ENCODE measurements at places on chromosomes 4 and X. TPM values are rescaled to one million over a fixed set of nuclear protein-coding genes. Genes with fewer than 3 reads are reported as not detected.

- no peak for DNase-seq
Observed at GRCh38 chr4:145283909-145284308, 103.5 kb upstream of the OTUD4 start.

GAGE12E gene
- total RNA-seq: 34.1 TPM

GRCh38 chr4:25343671-25344070 is 31.1 kb downstream of the ZCCHC4 start:
- no peak for DNase-seq

DNA sequence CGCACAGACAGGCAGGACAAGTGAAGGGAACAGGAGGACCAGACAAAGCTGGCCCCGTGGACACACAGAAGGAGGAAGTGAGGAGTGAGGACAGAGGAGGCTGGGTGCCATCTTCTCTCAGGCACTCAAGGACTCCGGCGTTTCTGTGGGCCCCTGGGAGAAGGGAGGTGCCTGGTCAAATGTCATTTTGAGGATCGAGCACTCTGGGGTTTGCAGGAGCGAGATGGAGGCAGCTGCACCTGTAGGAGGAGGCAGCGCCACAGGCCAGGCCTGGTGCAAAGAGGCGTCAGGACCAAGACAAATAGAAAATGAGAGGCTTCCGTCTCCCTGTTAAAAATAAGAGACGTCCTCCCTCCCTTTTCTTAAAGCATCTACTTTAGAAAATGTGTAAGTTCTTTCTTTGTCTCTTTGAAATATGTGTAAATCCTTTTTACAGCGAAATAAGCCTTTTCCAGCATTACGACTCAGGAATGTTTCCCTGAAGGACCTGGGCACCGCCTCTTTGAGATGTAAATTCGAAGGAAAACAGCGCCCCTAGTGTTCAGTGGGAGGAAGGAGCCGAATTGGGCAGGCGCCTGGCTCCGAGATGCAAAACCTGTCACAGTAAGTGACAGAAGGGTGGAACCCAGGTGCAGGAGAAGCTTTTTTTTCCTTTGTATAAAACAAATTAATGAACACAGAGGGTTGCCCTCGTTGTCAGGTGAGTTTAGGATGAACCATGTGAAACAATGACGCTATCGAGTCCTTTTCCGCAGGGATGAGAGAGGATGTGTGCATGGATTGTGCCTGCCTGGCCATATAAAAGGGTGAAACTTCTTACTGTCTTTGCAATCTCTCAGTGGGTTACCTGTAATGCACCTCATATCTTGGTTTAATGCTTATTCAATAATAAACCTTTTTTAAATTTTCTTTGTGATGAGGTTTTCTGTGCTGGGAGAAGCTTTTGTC is 1.4 kb upstream of the C4orf50 start:
- DNase-seq: peak; percentile 66

- no peak for DNase-seq
Observed at GRCh38 chr4:154004016-154004415, 215.1 kb upstream of the SFRP2 start.

- DNase-seq: peak; percentile 53
Observed at GRCh38 chrX:70433848-70434351, 10.7 kb upstream of the DLG3 start.

TNIP3 gene
- total RNA-seq: not detected

AFP gene
- total RNA-seq: not detected

DNA sequence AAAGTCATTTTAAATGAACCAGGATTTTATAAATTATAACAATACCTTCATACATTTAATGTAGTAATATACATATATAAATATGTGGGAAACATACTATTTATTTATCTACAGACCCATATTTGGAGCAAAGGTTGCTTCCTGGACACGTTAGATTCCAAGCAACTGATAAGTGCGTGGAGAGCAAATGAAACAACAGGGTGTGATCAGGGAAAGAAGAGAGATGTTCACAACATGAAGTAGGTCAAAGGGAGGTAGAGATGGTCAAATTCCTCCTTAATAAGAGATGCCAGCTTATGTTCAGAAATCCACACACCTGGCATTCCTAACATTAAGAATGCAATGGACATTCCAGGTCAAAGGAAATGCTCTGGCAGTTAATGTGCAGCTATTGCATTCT is 53.1 kb upstream of the HPGD start:
- no peak for DNase-seq

ZDHHC15 gene
- total RNA-seq: not detected

DNA sequence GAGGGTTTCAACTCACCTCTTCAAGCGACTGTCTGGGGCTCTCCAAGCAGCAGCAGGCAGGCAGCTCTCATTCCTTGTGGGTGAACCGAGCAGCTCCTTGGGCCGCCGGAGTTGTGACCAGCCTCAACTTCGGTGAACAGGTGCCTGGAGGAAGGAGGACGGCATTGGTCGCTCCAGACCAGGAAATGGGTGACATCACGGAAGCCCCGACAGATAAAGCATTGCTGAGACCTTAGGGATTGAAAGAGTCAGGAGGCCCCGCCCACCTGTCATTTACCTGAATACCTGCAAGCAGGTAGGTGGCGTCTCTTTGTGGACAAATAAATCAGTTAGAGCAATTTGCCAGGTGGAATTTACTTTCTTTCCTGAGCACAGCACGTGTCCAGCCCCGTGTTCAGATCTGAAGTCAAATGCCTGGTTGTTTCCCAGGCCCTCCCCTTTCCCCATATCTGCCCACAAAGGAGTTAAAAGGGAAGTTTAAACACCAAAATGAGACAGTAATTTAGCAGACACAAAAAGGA is at the start of gene LNX1:
LNX1 (minus strand) TSS at position 115 of the 521 bp plus-strand sequence. CDS start 17,484 bp downstream, outside the sequence.
- DNase-seq: no peak

DNA sequence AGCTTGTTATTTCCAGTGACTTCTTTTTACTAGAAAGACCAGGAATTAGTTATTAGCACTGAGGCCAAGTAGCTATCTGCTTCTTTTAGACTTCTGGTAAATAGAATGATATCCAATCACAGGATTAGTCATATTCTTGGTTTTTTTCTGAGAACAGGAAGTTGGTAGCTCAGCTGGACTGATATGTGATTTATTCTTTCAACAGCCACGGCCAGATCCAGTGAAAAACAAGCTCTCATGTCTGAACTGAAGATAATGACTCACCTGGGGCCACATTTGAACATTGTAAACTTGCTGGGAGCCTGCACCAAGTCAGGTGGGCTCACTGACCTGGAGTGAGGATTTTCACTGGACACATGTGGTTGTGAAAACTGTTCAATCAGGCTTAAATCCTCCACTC is 48.6 kb downstream of the PDGFRA start:
- no peak for DNase-seq

DNA sequence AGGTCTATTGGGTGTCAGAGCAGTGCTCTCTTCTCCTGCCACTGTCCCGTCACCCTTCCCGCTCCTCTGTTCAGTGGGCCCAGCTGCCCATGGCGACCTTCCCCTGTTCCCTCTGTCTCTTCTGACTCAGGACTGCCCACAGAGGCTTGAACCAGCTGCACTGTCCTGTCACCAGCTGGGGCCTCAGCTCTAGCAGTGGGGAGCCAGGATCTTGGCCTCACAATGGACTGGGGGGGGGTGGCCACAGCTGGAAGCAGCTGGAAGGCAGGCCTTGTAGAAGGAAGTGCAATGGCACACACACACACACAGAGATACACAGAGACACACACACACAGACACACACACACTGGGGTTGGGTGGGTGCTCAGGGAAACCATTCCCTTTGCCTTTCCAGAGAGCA is 114.0 kb upstream of the PJA1 start:
- no peak for DNase-seq

DNA sequence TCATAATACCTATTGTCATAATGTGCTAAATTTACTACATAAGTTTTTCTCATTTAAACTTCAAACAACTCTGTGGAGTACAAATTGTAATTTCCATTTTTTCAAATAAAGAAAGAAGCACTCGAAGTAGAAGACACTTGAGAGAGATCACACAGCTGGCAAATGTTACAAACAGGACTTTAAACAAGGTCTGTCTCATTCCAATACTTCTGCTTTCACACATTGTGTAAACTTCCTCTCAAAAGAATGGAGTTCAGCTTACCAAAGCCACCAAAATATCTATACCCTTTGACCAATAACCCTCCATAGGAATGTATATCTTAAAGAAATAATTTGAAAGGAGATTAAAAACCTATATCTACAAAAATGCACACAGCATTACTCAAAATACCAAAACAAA is 88.3 kb downstream of the OPHN1 start:
- no peak for DNase-seq

All from SK-MEL-5 (cell line).